ENCODE measurements at places on chromosomes 2 and 18.

- DNase-seq = no peak
Observed at GRCh38 chr2:46887028-46887885, 28.3 kb downstream of the MCFD2 start.

- DNase-seq = no peak
Observed at GRCh38 chr2:15937882-15938802, 2.2 kb upstream of the MYCN start.

GRCh38 chr18:29361843-29362242, 1184.9 kb upstream of the CDH2 start:
- no peak for DNase-seq

DNA sequence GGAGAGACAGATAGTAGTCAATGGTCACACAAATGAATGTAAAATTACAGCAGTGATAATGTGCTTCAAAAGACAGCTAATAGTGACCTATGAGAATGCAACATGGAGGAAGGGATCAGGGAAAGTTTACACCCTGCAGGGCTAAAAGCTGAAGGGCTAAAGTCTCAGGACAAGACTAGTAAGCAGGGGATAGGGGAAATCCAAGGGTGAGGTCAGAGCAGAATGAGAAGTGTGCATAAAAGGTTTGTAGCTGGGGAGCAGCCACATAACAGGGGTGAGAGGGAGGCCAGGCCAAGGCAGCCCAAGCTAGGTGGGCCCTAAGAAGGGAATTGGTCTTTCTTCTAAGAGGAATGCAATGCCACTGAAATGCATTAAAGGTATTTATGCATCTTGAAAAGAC, 746.3 kb downstream of the SATB2 start:
- DNase-seq = no peak

- no peak for DNase-seq
Observed at GRCh38 chr2:6944555-6944954, 27.3 kb downstream of the RNF144A start.

DNA sequence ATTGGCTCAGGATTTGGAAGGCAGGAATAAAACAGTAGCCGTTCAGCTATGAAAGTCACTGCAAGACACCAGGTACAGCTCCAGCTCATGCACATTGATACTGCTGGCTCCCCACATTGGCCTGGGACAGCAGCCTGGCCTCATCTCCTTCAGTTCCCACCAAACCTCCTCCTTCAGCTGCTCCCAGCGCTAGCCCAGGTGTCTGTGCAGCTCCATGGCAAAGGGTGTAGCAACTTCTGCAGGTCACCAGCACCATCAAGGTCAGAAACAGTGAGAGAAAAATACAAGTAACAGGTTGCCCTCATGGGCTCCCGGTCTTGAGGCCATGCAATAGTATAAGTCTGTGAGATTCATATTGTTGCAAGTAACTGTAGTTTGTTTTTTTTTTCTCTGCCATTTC, 216.7 kb upstream of the CTAGE1 start:
- DNase-seq = no peak
